Lung microvascular endothelial cell (primary cell): ENCODE measurements at places on chromosomes 2 and 18. TPM values are rescaled to one million over a fixed set of nuclear protein-coding genes. Genes with fewer than 3 reads are reported as not detected.

The HJURP gene
- total RNA-seq: 2.0 and 5.0 TPM in 2 replicates

The GPR155 gene
- total RNA-seq: 0.65 and 0.99 TPM in 2 replicates

The POTEI gene
- 0.22 and 0.79 TPM in 2 replicates for total RNA-seq

The UNC80 gene
- total RNA-seq: 0.20 and 0.65 TPM in 2 replicates

The CFLAR gene
- total RNA-seq: 79.1 and 101 TPM in 2 replicates

- DNase-seq: no peak
These were observed 176.5 kb downstream of the FAM210A start for GRCh38 chr18:13549880-13550232.

DNA sequence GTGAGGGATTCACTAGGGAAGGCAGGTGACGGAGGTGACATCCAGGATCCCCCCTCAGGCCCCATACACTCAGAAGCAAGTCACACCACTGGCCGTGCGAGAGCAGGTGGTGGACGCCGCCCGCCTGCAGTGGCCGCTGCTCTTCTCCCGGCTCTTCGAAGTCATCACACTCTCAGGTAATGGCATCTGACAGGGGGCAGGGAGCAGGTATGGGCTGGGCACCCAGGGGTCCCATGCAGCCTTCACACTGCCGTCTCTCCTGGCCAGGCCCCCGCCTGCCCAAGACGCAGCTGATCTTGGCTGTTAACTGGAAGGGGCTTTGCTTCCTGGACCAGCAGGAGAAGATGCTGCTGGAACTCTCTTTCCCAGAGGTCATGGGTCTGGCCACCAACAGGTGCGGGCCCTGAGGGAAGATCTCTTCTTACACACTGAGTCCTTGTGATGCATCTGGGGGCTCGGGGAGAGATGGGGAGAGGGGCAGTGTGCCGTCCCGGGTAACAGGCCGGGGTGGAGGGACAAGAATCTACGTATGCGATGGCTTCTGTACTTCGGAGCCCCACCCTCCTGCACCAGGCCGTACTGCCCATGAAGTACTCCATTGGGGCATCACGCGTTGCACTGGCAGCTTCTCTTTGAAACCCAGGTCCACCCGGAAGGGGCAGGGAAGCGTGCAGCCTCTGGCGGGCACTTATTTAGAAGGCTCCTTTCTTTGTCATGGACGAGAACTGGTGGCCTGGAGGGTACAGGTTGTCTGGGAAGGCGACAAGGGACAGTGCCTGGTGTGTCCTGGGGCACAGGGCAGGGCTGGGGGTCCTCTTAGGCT lies 18.8 kb upstream of the GPR17 start:
- no peak for DNase-seq

DNA sequence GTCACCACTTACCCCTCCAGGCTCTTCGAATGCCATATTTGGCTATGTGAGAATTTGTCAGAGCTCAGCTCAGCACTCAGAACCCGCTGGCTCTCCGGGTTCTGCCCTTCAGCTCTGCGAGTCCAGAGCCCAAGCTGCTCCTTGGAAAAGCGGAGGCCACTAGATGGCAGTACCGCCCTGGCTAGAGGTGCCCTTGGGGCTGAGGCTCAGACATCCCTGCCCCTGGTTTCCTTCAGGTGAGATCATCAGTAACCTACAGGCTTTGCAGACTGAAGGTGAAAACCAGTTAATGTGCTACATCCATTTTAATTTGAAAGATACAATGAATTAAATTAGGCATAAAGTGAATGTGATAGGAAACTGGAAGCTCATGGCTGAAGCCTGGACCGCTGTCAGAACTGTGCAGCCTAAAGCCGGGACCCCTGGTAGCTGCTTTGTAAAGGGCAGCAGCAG lies 285.6 kb downstream of the AGAP1 start:
- DNase-seq: peak; percentile 72

DNA sequence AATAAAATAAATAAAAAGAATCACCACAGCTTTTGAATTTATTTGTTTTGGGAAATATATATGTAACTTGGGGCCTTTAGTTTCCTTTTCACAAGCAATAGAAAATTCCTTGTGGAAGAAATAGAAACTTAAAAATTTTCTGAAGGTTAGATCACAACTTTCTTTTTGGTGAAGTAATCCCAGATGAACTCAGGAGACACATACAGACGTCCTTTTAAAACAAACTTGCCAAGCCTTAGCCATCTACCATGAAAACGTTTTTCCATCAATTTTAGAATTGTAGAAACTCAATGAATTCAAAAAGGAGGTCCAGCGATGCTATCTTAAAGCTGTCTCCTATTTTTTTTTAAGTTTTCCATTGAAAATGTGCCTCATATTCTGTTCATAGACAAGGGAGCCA lies 225.6 kb downstream of the ASXL3 start:
- no peak for DNase-seq

DNA sequence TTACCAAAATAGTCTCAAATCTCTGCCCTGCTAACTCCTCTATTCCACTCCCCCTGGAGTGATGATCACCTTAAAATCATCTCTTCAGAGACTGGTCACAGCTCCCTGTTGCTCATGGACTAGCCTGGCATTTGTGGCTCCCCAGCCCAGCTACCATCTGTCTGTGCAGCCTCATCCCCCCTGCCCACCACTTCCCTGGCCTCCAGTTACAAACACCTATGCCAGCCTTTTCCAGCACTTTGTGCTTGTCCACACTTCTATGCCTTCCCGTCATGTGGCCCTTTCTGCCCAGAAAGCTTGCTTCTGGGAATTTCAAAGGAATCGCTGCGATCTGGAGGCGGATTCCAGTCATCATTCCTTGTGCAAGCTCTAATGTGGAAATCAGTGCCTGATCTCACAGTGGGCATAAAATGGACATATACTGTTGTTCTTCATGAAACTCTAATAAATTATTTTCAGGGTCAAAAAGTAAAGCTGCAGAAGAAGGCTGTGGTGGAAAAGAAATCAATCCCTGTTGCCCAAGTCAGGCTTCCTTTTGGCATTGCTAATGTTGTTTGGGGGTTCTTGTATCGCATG lies 19.4 kb downstream of the PLB1 start:
- DNase-seq: no peak

GRCh38 chr2:26696351-26696816 lies 3.9 kb downstream of the KCNK3 start:
- peak; percentile 90 for DNase-seq

DNA sequence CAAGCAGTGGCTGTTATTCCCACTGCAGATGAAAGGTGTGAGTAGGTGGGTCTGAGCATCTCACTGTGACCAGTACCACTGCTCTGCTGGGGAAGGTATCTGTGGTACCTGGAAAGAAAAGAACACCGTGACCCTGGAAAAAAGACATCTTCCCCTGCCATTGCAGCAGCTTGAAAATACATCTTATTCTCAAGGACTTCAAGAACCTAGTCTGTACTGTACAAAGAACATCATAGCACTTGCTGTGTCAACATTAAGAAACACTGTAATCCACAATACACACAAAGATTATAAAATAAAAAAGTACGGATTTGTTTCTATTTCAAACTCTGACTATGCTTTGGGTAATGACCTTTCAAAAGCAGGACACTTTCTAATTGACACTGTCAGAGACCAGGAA lies 28.9 kb downstream of the C2orf76 start:
- DNase-seq: no peak

DNA sequence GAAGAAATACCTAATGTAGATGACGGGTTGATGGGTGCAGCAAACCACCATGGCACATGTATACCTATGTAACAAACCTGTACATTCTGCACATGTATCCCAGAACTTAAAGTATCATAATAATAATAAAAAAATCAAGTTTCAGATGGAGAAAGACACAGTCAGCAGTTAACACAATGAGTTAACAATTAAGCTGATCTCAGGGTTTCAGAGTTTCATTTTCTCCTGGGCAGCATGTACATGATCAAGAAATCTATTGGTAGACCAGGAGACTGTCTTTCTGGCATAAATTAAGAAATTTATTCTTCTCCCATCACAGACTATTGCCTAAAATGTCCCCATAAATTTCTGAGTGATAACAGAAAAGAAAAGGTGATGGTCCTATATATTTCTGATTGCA lies 155.3 kb downstream of the RAD51AP2 start:
- DNase-seq: no peak

- no peak for DNase-seq
These were observed 254.0 kb downstream of the MEIS1 start for GRCh38 chr2:66688951-66689350.

- DNase-seq: no peak
These were observed 138.2 kb downstream of the MBD2 start for GRCh38 chr18:54086046-54086802.

DNA sequence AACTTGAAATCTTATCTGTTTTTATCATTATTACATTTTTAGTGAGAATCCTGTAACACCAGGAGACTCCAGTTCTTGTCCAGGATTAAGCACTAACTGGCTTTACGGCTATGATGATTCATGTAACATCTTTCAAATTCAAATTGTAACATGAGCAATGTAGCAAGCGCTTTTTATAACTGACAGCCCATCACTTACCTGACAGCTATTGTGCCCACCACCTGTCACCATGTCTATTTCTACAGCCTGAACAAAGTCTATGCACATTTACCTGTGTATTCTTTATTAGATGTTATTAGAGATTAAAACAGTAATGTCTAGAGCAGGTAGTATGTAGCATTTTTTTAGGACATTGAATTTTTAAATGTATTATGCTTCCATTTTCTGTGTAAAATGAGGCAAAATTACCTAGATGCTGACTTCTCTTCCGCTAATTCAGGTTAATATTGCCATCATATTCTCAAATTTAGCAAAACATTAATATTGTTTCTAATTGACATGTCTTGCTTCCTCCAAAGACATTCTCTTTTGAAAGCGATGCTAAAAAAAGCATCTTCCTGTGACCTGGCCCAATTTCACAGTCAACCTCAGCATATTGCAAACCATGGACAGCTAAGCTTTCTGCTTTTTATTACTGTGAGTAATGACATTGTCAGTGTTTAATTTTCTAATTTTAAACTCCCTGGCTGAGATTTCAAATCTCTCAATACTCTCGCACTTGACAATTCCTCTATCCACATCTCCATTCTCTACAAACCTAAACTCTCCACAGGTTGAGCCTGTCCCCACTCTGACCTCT lies 37.8 kb downstream of the RIT2 start:
- no peak for DNase-seq

DNA sequence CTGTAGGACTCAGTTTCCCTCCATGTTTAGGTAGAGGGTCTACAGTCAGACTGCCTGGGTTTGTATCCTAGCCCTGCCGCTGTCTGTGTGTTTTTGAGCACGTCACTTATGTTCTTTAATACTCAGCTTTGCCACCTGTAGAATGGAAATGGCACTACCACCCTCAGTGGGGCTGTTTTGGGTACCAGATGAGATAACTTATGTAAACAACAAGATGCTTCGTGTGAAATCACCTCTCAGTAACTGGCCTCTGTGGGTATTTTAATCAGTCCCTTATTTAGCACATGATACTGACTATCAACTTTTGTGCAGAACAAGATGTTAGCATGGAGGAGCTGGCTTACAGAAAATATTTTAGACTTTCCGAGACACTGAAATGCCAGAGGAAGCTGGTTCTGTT lies 296.0 kb downstream of the LRRTM1 start:
- no peak for DNase-seq

- peak; percentile 44 for DNase-seq
These were observed 2.6 kb downstream of the CAB39 start for GRCh38 chr2:230715201-230715600.

GRCh38 chr2:236250909-236251579 lies 13.2 kb downstream of the ASB18 start:
- peak; percentile 38 for DNase-seq

GRCh38 chr18:35397976-35398375 lies 20.8 kb upstream of the ZNF396 start:
- DNase-seq: no peak

DNA sequence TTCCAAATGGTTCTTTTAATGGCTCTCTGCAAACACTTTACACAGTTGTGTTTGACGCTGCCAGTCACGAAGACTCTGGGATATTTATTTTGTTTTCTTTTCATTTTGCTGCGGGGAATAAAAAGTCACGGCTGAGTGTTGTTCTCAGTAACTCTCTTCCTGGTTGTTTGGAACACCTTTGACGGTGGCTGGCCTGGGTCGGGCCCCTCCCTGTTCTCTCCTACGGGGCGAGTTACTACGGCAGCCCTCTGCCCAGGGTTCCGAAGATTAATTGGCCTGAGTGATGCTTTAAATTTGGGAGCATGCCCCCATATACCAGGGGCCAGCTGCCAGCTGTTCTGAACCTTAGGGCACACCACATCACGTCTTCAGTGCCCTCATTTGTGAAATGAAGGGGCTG lies 84.7 kb downstream of the GATA6 start:
- no peak for DNase-seq

- DNase-seq: peak; percentile 94
These were observed 63.3 kb downstream of the RPIA start for GRCh38 chr2:88754585-88755320.

- no peak for DNase-seq
These were observed 36.2 kb upstream of the DNMT3A start for GRCh38 chr2:25377822-25378421.
